Smooth muscle cell of trachea (primary cell): ENCODE measurements at places on chromosomes 5 and 9. TPM values are rescaled to one million over a fixed set of nuclear protein-coding genes. Genes with fewer than 3 reads are reported as not detected.

Gene BARHL1
- total RNA-seq, result not detected in 2 replicates

Gene CBY3
- not detected in 2 replicates for total RNA-seq

Gene TENT4A
- total RNA-seq, result 11.7 and 17.2 TPM in 2 replicates

Gene SLC6A3
- under 0.01 TPM in 1 of 2 replicates, not detected in the other for total RNA-seq

Gene CYLC2
- total RNA-seq, result not detected in 2 replicates

Gene C9
- total RNA-seq, result under 0.01 TPM in 1 of 2 replicates, not detected in the other

Gene VCAN
- 384 and 399 TPM in 2 replicates for total RNA-seq

Gene FREM1
- 0.15 and 0.17 TPM in 2 replicates for total RNA-seq

Gene TMC1
- 1.3 TPM in 1 of 2 replicates, not detected in the other for total RNA-seq

Gene OR1J2
- not detected in 2 replicates for total RNA-seq
